ENCODE measurements at places on chromosomes 2 and 18.

- DNase-seq = no peak
These were observed 103.7 kb downstream of the APOB start for GRCh38 chr2:20939931-20940795.

DNA sequence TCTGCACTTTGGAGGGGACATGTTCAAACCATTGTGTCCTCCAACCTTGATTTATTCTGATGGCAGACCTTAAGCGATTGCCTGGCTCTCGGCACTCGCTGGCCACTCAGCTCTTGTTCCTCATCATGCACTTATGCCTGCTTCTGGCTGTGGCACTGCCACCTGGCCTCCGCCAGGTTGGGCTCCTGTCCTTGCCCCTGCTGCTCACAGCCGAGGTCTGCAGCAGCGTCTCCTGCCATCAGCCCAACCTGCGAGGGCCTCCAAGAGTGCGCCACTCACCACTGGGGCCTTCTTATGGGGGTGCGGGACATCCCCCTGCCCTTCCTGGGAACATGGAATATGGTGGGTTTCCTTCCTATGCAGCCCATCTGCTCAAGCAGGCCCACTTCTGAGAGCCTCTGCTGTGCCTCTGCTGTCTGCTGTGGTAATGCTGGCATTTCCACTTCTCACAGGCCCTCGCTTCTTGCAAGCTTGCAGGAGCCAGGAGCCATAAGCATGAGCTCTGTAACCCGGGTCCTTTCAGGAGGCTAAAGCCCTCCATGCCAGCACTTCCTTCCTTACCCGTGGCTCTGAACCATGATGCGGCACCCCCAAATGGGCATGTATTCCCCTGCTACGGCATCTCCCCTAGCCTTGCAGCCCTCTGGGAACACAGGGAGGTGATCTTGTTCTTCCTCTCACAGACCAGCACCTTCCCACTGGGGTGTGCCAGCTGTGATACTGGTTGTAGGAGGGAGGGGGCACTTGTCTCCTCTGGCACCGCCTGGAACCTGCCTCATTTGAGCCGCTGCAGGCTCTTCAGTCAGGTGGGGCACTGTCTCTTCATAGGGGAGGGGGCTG, 58.6 kb upstream of the HS6ST1 start:
- DNase-seq = no peak

DNA sequence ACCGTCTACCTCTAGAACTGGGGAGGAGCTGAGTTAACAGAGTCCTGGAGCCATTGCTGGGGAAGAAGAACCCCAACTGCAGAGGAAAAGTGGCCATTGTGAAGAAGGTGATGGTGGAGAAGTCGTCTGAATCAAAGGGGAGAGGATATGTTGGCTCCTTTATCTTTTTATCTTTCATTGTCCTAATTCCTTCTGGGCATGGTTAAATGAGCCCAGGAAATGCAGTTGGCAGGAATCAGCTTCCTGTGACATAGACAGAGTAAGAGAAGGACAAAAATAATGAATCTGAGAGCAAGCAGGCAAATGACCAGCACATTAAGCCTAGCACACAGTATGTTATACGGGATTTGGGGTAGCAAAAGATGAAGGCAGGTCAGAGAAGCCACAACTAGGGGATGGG, 16.0 kb upstream of the ACTR3 start:
- no peak for DNase-seq

GRCh38 chr2:222433332-222434173, 9.2 kb downstream of the SGPP2 start:
- DNase-seq = no peak

GRCh38 chr2:23418461-23418911, 33.5 kb downstream of the KLHL29 start:
- DNase-seq = no peak

DNA sequence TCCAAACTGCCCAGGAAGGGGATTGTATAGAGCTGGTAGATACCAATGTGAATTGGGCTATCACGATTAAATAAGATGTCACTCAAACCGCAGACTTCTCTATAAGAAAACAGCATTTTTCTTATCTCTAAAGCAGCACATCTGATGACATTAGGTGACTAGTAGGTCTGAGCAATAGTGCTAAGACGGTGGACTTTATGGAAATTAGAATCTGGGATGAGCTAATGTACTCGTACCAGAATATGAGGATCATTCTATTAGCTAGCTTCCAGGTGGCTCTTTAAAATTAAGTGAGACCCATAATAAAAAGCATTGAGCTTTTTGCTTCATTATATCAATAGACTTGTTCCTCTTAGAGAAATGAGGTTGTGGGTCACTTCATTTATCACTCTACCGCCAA, 130.0 kb upstream of the MC4R start:
- no peak for DNase-seq

Data from NCI-H524 (cell line).